ENCODE measurements at places on chromosomes 16 and 17.
A peak's percentile ranks its signal among the peaks of the same experiment; 100 is the strongest.

DNA sequence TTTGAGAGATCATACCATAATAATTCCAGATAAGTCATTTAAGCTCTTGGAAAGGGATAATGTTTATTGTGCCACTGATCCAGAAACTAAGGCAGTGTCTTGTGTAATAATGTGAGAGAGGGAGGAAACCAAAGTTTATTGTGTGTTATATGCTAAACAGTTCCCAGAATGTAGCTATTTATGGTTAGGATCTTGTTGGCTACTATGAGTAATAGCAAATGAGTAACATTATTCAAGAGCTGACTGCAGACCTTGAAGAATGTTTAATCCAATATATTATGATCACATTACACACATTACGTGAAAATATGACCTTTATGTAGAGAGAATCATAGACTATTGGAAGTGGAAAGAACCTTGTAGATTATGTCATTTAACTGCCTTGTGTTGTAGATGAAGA is 139.5 kb downstream of the BCAS3 start:
- DNase-seq: no peak

DNA sequence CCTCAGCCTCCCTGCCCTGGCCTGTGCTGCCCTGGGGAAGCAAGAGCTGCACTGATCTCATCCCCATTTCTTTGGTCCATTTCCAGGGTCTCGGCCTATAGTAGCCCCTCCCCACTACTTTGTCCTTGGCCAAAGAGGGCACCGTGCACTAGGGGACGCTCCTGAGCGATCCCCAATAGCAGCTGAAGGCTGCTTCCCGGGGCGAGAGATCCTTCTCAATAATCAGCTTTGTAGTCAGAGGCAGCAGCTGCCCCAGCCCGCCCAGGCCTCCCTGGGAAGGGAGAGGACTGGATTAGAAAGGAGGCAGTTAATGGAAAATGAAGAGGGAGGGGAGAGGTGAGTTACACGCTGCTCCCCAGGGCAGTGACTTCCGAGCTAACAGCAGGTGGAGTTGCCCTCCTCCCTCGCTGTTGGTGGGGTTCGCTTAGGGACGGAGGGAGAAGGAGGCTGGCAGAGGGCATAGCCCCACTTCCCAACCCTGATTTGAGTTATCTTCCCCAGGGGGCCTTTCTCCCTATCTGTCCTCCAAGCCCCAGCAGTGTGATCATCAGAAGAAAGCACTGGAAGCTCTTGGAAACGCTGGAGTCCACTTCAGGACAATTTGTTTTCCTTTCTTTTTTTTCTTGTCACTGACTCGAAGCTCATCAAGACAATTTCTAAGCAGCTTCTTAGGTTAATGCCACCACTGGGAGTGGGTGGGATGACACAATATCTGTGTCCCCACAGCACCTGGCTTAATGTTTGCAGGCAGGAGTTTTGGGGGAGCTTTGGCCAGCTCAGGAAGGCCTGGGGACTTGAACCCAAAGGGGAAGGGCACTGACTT is 2.6 kb downstream of the MXRA7 start:
- DNase-seq: peak; percentile 90

DNA sequence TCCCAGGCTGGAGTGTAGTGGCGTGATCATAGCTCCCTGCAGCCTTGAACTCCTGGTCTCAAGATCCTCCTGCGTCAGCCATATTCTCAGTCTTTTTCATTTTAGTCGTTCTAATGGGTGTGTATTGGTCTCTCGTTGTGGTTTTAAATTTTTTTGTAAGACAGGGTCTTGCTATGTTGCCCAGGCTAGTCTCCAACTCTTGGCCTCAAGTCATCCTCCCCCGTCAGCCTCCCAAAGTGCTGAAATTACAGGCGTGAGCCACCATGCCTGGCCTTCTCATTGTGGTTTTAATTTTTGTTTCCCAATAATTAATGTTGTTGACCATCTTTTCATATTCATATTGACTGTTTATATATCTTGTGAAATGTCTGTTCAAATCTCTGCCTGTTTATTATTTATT is 8.6 kb downstream of the TMEM94 start:
- DNase-seq: no peak

DNA sequence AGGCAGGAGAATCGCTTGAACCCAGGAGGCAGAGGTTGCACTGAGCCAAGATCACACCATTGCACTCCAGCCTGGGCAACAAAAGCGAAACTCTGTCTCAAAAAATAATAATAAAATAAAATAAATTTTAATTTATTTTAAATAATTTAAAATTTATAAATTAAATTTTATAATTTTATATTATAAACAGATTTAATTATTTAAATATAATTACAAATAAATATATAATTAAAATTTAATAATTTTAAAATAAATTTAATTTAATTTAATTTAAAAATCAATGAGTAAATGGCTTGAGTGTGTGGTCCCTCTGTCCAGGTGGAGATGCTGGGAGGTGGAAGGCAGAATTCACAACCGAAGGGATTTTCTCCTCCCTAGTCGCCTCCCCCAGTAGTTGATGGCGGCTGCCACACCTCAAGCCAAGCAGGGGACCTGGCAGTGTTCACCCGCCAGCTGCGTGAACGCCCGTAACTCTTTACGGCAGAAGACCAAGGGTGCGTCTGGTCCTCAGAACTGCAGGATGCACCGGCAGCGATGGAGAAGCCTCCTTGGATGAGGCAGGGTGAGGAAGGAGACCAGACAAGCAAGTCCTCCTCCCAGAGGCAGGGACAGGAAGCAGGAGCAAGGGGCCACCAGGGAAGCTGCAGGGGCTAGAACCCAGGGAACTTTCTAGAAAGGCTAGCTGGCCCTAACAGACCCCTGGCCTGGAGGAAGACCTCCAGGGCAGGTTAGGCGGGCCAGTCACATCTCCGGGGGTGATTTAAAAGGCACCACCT is 22.9 kb upstream of the KRT17 start:
- DNase-seq: no peak

- DNase-seq: no peak
Measured at GRCh38 chr17:82588266-82589175, 59.7 kb downstream of the WDR45B start.
